Brain microvascular endothelial cell (primary cell): ENCODE measurements at places on chromosomes 13 and 19.
A peak's percentile ranks its signal among the peaks of the same experiment; 100 is the strongest.

DNA sequence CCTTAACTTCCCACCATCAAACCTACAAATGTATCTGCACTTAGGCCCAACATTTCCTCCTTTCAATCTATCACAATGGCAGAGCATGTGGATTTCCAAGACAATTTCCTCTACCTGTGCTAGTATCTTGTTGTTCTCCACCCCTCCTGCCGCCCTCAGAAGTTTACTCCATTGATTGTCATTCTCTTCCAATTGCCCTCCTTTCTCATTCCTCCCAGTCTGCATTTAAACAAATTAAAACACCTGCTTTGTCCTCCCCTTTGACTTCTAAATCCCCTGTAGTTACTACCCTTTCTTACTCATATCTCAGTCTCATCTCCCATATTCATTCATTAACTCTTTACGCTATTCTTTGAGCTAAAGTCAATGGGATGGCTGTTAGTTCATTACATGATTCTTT is 370.6 kb downstream of the DIAPH3 start:
- DNase-seq: no peak

DNA sequence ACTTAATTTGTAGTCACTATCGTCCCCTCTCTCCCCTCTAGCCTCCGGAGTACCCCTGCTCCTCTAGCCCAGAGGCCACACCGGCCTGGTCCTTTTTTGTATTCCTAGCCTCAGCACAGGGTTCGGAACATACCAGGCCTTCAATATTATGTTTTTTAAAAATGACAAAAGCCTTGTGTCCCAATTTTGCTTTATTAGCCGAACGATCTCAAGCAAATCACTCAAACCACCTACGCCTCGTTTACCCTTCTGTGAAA is 463 bp upstream of the POMP start:
- DNase-seq: no peak

DNA sequence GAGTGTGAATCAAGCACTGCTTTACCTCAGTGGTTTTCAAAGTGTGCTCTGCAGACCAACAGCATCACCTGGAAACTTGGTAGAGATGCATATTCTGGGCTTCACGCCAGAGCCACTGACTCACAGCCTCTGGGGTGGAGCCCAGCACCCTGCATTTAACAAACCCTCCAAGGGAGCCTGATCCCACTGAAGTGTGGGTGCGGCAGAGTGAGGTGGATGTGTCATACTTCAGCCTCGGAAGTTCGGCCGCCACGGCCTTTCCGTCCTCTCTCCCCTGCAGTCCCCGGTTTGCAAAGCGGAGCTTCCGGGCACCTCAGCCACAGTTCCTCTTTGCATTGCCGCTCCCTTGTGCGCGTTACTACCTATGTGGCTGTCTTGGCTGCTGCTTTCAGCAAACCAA is 33.3 kb upstream of the MICU2 start:
- peak; percentile 18 for DNase-seq

GRCh38 chr13:92602560-92602959 is 624.0 kb upstream of the GPC6 start:
- peak; percentile 12 for DNase-seq

- no peak for DNase-seq
These were observed 1.9 kb downstream of the JSRP1 start for GRCh38 chr19:2254064-2254872.

GRCh38 chr13:46996316-46997030 is 99.6 kb upstream of the HTR2A start:
- no peak for DNase-seq

DNA sequence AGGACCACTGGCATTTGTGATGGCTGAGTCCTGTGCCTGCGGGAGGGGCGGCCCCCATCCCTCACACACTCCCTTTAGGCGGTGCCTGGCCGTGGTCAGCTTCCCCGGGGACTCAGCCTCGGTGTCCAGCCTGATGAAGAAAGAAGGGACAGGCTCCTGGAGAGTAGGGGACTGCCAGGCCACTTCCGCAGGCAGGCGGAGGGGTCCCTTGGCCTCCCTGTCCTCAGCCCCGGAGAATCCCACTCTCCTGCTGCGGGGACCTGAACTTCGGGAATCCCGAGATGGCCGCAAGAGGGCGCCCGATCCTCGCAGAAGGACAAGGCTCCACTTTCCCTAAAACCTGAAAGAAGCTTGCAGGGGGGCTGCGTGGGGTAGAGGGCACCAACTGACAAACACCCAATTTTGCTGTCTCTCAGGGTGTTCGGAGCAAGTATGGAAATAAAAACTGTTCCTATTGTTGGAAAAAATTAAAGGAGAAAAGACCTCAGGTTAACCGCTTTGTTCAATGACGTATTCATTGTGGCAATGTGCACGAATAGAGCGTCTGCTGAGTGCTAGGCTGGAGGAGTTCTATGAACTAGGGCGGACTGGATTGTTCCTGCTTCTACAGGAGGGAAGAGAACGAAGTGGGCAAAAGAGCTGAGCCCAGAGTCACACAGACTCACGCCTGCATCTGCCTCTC is 297.3 kb downstream of the ZNF536 start:
- peak; percentile 29 for DNase-seq

DNA sequence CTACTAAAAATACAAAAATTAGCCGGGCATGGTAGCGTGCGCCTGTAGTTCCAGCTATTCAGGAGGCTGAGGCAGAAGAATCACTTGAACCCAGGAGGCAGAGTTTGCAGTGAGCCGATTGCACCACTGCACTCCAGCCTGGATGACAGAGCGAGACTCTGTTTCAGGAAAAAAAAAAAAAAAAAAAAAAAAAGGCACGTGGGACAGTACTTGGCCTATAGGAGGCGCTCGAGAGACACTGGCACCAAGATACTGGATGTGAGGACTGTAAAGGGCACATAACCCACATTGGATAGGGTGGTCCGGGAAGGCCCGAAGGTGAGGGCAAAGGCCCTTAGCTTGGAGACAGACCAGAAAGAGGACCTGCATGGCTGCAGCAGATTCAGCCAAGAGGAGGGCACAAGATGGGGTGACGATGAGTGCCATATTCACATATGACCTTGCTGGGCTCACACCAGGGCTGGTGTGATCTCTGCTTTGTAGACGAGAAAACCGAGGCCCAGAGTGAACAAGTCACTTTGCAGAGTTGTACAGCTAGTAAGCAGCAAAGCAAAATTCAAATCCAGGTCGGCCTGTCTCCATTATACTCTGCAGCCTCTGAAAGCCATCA is 89.4 kb downstream of the DPF1 start:
- peak; percentile 32 for DNase-seq

- no peak for DNase-seq
These were observed 2.8 kb downstream of the MYADM start for GRCh38 chr19:53870485-53870844.

- peak; percentile 7 for DNase-seq
These were observed 28.4 kb upstream of the ZNF681 start for GRCh38 chr19:23787106-23787505.

GRCh38 chr19:49264258-49264657 is 60.7 kb downstream of the SLC6A16 start:
- DNase-seq: no peak

DNA sequence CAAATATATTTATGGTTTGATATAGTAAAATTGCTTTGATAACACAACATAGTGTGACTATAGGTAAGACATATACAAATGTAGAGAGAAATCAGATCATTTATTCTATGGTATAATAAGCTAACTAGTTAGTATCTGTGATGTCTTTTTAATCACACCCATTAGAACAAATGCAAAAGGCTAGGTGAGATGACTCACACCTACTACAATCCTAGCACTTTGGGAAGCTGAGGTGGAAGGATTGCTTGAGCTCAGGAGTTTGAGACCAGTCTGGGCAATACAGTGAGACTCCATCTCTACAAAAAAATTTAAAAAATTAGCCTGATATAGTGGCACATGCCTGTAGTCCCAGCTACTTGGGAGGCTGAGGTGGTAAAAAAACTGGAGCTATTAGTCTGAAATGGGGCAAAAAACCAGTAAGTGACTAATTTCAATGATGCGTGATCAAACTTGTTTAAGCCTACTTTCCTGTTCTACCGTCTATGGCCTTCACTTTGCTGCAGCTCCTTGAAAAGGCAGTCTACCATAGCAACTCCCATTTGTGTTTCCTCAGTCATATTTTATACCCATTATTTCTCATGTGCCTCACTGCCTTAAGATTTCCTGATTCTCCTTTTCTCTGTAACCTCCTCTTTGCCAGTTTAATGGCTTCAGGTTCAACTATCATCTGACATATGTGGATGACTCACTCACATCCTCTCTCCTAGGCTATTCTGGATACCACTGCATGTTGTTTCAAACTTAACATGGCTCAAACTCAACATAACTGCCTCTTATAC is 12.5 kb downstream of the ALG5 start:
- DNase-seq: no peak

GRCh38 chr19:34979819-34980640 is 16.0 kb upstream of the ZNF792 start:
- DNase-seq: no peak

DNA sequence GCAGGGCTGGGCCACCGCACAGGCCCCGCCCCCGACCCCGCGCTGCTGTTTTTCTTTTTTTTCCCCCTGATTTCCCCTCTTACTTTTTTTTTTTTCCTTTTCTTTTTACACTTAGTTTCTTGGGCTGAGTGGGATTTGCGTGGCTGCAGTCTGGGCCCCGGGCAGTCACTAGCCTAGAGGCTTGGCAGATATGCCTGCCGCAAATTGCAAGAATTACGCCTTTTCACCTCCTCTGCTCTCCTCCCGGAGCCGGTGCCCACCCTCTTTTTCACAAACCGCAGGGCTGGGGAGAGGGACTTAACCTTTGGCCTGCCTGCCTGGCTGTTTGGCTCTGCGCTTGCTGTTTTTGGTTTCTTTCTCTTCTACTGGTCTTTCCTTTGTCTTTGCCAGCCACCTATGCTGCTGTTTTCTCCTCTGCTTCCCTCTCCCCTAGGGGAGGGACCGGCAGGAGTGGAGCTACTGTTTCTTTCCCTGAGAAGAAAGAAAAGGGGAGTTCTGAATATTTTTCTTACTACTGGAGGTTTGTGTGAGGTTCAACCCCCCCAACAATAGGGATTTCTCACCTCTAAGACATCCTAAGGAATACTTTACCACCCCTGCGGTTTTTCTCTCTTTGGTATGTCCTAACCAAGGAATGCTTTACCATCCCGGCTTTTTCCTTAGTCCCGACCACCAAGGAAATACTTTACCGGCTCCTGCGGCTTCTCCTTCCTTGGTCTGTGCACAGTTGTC is 11.0 kb downstream of the ZNF552 start:
- peak; percentile 77 for DNase-seq

- DNase-seq: no peak
These were observed 16.1 kb downstream of the LSM14A start for GRCh38 chr19:34188408-34188807.

- no peak for DNase-seq
These were observed 5.8 kb downstream of the ARHGAP35 start for GRCh38 chr19:46866407-46867136.

DNA sequence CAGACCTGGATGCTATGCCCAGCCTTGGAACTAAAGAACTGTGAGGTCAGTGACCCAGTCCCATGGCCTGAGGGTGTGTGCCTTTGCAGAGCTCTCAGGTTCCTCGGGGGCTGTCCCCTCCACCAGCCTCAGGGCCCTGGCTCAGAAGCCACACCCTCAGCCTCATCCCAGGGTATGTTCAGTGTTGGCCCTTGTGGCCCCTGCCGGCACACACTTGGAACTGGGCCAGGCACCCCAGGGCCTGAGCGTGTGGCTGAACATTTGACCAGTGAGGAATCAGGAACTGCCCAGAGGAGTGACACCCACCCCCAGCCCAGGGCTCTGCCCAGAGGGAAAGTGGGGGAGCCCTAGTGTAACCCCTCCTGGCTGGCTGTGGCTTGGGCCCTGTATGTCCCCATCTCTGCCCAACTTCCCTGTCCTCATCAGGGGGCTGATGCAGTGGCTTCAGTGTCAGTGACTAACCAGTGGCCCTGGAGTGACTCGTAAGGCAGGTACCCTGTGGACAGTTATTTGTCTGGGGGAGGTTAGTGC is 10.0 kb downstream of the NKPD1 start:
- DNase-seq: no peak

GRCh38 chr19:13835791-13836723 is 40.8 kb downstream of the ZSWIM4 start:
- no peak for DNase-seq

- peak; percentile 21 for DNase-seq
These were observed 197.1 kb downstream of the NDFIP2 start for GRCh38 chr13:79678100-79678499.

DNA sequence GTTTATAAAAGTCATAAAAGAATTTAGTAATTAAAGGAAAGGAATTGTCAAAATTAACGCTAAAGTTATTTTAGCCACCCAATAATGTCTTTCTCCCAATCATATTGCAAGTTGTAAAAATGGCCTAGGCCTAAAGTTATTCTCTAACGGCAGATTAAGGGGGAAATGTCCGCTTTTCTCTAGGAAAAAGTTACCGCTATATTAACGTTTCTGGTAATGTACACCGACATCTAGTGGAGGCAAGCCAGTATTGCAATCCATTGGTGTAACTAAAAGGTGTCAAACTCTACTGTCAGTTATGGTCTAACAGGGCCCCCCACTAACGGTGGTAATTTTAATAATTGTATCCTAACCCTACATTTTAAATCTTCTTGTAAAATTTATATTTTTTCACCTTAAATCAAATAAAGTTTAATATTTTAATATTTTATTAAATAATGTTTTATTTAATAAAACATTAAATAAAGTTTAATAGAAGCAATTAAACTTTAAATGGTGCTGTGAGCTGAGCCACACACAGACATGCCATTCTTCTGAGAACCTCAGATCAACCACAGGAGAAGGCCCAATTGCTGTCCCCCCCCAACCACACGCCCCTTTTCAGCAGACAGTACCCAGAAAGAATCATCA is 35.9 kb upstream of the ZSCAN5A start:
- DNase-seq: peak; percentile 44
